ENCODE measurements at places on chromosomes 13 and 19.

DNA sequence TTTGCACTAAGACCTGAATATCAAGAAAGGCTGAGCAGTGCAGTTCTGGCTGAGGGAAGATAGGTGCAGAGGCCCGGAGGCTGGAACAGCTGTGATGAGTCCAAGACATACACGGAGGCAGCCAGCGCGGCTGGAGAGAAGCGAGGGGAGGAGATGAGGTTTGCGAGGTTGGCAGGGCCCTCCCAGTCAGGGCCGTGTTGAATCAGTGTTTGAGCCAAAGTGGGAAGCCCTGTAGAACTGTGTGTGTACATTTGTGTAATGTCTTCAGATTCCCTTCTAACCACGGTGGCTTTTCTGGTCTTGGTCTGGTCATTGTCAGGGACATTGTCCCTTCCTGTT, 34.9 kb downstream of the PAK4 start:
- DNase-seq, result peak; percentile 85

DNA sequence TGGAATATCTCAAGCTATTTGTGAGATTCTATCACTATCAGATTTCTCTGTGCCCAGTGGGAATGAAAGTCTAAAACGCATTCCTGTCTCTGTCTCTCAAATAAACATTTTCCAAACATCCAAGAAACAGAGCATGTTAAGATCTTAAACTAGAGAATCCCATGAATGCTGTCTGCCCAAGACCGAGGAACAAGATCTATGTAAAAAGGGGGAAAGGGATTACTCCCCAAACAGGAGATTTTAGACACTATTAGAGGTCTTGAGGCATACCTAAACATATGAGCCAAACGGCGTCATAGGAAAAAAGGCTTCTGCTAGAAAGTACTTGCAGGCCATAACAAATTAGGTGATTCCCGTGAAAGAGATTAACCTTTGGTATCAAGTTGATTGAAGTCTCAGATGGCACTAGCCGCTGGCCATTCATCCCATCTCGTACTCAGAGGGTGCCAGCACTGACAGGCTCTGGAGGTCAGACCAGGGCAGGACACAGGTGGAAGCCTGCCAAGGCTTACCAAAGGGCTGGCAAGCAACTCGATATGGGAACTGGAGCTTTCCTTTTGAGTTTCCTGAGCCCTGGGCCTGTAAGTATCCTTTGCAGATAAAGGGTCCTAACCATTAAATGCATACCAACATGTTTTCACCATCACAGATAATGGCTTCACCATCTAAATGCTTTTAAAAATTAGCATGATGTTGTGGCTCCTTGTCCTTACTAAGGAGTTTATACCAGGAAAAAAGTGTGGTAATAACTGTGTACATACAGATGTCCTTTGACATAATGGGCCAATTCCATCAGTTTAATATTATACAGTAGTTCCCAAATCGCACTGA, 225.2 kb downstream of the FOXO1 start:
- DNase-seq, result peak; percentile 56

- peak; percentile 76 for DNase-seq
These were observed 49.0 kb upstream of the FRY start for GRCh38 chr13:31982540-31982939.

DNA sequence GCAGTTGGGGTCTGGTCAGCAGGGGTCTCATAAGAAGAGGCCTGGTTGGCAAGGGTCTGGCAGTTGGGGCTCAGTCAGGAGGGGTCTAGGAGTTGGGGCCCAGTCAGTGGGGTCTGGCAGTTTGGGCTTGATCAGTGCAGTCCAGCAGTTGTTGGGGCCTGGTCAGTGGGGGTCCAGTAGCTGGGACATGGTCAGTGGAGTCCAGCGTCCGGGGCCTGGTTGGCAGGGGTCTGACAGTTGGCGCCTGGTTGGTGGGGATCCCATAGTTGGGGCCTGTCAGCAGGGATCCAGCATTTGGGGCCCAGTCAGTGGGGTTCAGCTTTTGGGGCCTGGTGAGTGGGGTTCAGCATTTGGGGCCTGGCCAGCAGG, 60.5 kb upstream of the TPM4 start:
- no peak for DNase-seq

DNA sequence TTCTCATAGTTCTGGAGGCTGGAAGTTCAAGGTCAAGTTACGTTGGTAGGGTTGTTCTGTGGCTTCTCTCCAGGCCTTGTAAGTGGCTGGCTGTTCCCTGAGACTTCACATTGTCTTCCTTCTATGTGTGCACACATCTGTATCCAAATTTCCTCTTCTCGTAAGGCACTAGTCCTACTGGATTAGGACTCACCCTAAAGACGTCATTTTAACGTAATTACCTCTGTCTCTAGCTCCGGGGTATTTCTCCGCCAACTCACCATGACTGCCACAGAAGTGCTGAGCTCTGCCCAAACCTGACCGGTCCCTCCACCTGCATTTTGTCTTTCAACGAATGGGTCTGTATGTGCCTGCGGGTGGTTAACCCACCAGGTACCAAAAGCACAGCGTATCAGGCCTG, 8.7 kb upstream of the SYDE1 start:
- DNase-seq, result no peak

GRCh38 chr19:20103091-20103740, 25.4 kb downstream of the ZNF90 start:
- no peak for DNase-seq

GRCh38 chr19:15913384-15913783, 15.5 kb upstream of the CYP4F2 start:
- DNase-seq, result no peak

DNA sequence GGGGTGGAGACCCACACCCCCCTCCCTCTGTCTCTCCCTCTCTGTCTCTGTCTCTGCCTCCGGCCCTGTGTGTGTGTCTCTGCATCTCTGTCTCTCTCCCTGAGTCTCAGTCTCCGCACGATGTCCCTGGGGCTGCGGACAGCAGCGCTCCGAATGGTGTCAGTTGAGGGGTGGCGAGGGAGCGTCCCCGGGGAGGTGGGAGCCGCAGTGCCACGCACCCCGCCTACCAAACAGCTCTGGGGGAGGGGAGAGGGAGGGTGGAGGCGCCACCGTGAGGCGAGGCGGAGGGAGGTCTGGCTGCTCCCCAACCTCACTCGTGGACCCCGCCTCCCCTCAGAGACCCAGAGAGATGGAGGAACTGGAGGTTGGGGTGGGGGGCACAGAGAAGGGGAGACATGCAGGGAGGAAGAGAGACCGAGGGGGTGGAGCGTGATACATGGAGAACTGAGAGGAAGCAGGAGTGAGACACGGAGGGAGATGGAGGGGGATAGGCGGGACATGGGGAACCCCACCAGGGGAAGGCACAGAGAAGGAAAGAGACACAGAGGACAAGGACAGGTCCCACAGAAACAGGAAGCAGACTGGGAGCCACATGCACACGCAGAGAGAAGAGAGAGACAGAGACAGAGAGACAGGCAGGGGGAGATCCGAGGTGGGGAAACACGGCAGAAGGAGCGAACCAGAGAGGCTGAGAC, 7.2 kb downstream of the ERFL start:
- DNase-seq, result no peak

DNA sequence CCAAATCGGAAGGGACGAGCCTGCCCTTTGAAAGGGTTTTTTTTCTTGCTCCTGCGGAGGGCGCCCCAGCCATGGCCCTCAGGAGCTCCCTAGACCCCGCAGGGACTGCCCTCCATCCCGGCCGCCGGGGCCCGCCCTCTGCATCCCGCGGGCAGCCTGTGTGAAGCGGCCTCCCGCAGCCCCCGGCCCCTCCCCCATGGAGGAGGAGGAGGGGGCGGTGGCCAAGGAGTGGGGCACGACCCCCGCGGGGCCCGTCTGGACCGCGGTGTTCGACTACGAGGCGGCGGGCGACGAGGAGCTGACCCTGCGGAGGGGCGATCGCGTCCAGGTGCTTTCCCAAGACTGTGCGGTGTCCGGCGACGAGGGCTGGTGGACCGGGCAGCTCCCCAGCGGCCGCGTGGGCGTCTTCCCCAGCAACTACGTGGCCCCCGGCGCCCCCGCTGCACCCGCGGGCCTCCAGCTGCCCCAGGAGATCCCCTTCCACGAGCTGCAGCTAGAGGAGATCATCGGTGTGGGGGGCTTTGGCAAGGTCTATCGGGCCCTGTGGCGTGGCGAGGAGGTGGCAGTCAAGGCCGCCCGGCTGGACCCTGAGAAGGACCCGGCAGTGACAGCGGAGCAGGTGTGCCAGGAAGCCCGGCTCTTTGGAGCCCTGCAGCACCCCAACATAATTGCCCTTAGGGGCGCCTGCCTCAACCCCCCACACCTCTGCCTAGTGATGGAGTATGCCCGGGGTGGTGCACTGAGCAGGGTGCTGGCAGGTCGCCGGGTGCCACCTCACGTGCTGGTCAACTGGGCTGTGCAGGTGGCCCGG, 815 bp downstream of the MAP3K10 start:
- peak; percentile 10 for DNase-seq

- DNase-seq, result no peak
These were observed 6.1 kb upstream of the CLEC4G start for GRCh38 chr19:7738023-7738422.

- no peak for DNase-seq
These were observed 3.4 kb downstream of the LRCH1 start for GRCh38 chr13:46556418-46556779.

- no peak for DNase-seq
These were observed 2.2 kb upstream of the PDE4A start for GRCh38 chr19:10418235-10418484.

DNA sequence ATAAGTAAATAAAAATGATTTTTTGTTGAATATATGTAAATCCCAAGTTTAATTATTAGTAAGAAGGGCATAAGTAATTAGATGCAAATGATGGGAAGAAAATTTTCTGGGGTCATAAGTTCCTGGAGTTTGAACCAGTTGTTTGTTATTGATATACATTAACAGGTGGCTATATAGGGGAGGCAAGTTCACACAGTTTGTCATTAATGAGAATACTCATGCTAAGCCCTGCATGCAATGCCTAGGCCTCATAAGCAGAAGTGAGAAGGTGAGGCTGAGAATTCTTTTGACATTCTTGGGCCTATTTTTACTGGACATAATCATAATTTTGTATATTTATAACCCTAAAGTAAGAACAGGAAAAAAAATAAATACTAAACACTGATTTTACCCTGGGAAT, 1210.7 kb upstream of the PCDH9 start:
- no peak for DNase-seq

GRCh38 chr13:36815062-36815461, 4.0 kb upstream of the RFXAP start:
- no peak for DNase-seq

- DNase-seq, result no peak
These were observed 283.1 kb downstream of the DCT start for GRCh38 chr13:94196413-94196812.

GRCh38 chr13:49023431-49023830, 47.7 kb downstream of the FNDC3A start:
- peak; percentile 84 for DNase-seq

GRCh38 chr13:83229574-83230305, 652.5 kb downstream of the SLITRK1 start:
- peak; percentile 71 for DNase-seq

GRCh38 chr19:56069642-56070041, 51.5 kb downstream of the ZNF787 start:
- no peak for DNase-seq

- peak; percentile 8 for DNase-seq
These were observed 98.7 kb downstream of the COL4A2 start for GRCh38 chr13:110405597-110406450.

- DNase-seq, result peak; percentile 30
These were observed 80.1 kb downstream of the KLF5 start for GRCh38 chr13:73138638-73139491.

- DNase-seq, result peak; percentile 99
These were observed 28.3 kb downstream of the ZNF507 start for GRCh38 chr19:32373585-32374295.

GRCh38 chr13:24313439-24313838, 4.1 kb downstream of the C1QTNF9 start:
- DNase-seq, result peak; percentile 27

DNA sequence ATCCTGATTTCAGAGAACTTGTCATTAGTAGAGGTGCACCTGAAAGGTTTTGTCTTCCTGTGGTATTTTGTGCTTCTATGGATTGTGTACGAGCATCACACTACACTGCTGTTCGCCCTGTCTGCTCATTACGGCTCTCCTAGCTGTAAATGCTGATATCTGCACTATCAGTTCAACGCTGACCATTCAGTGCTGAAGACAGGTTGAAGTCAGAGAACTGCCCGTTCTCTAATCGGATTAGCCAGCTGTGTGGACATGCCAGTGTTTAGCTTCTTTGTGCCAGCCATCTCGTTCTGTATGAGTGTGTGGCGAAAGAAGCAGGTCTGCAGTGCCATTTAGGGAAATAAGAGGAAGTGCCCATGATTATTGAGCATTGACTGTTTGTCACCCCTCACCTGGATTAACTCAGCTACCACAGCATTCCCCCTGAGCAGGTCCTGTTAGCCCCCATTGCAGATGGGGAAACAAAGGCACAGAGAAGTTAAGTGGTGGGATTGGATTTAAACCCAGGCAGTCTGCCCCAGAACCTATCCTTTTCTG, 21.6 kb upstream of the C1QTNF9 start:
- DNase-seq, result no peak

DNA sequence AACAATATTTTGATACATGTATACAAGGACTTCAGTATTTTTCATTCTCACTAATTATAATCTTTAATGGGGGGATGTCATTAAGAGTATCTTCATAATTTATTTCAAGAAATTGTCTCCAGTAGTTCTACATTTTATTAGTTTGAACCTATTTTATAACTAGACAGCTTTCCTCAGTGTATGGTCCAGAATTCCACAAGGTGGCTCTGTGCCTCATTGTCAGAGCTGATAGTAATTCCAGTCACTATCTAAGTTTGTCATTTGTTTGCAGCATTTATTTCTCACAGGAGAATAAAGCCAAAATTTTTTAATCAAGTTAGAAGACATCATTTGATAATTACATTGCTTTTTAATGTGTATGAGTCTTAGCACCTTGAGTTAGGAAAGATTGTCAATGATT, 1633.0 kb upstream of the PCDH20 start:
- DNase-seq, result no peak

GRCh38 chr13:98890925-98891324, 86.9 kb downstream of the DOCK9 start:
- DNase-seq, result no peak

DNA sequence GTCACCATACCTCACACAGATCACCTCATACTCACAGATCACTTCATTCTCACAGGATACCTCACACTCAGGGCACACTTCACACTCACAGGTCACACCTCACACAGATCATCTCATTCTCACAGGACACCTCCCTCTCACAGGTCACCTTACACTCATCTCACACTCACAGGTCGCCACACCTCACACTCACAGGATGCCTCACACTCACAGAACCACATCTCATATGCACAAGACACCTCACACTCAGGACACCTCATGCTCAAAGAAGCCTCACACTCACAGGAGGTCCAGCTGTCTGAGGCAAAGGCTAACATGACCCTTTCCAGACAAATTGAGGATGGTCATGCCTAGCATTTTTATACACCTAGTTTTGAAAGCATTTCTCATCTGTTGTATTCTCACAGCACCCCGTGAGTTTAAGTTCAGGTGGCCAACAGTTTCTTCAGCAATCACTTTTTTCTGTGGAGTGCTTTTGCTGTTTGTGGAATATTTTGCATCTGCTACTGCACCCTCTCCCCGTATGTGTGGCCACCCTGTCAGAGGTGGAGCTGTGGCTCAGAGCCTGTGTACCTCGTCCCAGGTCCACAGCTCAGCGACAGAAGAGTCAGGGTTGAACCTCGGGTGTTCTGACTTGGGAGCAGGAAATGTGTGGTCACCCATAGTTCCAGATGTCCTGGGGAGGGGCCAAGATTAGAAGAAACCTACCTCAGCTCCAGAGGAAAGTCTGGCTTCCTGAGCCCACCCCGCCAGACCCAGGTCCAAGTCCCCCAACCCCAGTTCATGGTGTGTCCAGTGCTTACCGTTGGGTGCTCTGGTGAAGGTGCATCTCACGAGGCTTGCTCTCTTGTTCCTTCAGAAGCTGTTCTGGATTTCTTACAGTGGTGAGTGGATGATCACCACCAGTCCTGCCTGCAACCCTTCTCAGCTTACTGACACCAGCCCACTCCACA, 7.6 kb downstream of the F7 start:
- DNase-seq, result no peak

Measured in fibroblast of the aortic adventitia (primary cell).